ENCODE measurements at places on chromosomes 4 and X.
A peak's percentile ranks its signal among the peaks of the same experiment; 100 is the strongest.

GRCh38 chrX:118552121-118552900 lies 56.7 kb downstream of the DOCK11 start:
- DNase-seq = no peak

- DNase-seq = no peak
These were observed 11.6 kb downstream of the SH3BP2 start for GRCh38 chr4:2804449-2804972.

DNA sequence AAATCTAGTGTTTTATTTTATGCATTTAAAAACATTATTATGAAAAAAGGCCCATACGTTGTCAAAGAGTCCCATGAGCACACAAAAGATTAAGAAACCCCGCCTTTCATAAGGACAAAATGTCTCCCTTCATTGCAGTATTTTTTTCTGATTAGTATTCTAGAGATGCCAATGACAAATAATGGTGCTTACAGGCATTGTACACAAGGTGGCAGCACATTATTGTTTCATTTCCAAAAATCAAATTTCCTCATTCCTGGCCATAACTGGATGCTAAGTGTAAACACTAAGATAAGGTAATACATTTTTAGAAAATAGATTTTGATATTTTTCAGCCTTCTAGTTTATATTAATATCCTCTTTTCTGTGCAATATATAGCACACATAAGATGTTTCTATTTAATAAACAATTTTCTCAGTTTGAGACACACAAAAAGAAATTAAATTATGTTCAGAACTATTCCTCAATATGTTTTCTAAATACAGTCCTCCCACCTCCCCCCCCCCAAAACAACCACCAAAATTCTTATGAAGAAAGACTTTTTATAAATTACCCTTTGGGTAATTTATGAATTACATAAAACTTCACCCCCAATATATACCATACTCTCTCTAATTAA lies 47.7 kb downstream of the TIGD2 start:
- DNase-seq = no peak

DNA sequence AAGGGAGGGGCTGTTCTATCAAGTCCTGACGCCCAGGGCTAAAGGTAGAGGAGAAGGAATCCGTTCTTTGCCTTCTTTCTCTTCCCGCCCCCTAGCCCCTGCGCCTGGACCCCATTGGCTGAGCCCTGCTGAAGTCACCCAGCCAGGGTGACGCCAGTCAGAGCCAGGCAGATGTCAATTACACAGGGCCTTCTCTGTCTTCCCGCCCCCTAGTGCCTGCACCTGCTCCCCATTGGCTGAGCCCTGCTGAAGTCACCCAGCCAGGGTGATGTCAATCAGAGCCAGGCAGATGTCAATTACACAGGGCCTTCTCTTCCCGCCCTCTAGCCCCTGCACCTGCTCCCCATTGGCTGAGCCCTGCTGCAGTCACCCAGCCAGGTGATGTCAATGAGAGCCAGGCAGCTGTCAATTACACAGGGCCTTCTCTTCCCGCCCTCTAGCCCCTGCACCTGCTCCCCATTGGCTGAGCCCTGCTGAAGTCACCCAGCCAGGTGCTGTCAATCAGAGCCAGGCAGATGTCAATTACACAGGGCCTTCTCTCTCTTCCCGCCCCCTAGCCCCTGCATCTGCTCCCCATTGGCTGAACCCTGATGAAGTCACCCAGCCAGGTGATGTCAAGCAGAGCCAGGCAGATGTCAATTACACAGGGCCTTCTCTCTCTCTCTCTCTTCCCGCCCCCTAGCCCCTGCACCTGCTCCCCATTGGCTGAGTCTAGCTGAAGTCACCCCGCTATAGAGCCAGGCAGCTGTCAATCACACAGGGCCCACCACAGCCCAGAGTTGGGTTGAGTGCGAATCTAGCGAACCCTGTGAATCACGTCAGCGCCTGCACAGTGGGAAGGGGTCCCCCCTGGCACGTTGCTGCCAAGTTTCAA lies 46.4 kb downstream of the ASMT start:
- DNase-seq = peak; percentile 34

- no peak for DNase-seq
These were observed 288.7 kb downstream of the PRDM5 start for GRCh38 chr4:120633810-120634209.

DNA sequence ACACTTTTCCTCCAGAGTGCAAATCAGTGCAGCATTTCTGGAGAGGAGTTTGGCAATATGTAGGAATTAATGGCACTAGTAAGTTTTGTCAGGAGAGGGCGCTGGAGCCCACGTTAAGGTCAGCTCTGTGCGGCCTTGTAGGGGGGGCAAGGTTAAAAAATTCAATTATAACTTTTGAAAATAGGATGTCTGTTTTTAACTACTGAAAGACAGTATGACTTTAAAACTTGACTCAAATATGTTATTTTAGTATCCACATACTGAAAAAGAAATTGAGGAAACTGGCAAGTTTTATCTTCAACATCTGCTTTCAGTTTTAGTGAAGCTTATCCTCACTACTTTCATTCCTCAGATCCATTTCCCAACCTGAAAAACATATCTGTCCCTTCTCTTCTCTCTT lies 30.9 kb upstream of the HSD17B13 start:
- DNase-seq = no peak

GRCh38 chrX:104126856-104127255 lies 14.5 kb downstream of the ZCCHC18 start:
- DNase-seq = no peak
